ENCODE measurements at places on chromosomes 2 and 18.
A peak's percentile ranks its signal among the peaks of the same experiment; 100 is the strongest.

DNA sequence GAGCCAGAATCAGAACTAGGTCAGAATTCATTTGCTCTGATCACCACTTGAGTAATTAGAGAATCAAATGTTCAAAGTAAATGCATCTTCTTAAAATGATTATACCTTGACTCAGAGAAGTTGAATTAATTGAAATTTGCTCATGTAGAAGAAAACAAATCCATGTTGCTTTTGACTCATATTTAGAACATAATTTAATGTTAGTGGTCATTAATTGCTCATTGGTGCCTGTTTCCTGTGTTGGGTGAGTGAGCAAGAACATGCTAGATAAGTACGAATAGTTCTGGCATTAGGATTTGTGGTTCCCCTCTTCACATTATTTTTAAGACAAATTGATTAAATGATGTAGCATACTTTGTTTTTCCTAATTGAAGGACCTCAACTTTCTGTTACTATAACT, 19.0 kb downstream of the ACVR2A start:
- no peak for DNase-seq

GRCh38 chr2:112256654-112257053, 1.8 kb upstream of the ZC3H8 start:
- DNase-seq = no peak

DNA sequence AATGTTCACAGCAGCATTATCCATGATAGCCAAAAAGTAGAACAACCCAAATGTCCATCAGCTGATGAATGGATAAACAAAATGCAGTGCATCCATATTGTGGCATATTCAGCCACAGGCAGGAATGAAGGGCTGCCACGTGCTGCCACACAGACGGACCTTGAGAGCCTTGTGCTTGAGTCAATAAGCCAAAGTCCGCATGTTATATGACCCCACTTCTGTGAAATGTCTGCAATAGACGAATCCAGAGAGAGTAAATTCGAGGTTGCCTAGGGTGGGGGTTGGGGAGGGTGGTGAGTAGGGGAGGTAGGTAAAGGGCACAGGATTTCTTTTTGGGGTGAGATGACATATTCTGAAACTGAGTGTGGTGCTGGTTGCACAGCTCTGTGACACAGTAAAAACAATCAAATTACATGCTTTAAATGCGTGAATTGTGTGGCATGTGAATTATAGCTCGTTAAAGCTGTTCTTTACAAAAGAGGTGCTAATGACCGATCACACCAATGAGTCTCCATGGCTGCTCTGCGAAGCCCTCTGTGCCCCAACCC, 38.9 kb upstream of the LDLRAD4 start:
- no peak for DNase-seq

DNA sequence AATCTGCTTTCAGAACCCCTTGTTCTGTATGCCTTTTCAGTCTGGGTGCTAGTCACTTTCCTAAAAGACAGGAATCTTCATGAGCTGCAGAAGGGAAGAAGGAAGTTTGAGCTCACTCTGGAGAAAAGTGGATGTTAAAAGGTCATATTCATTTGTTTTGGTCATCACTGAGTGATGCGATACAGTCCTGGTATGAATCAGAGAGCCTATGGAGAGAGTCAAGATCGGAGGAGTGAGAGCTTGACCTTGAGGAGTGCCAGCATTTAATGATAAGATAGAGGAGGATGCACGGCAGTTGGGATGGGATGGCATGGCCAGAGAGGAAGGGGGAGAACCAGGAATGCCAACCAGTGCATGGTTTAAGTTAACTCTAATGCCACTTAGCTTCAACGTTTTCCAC, 19.6 kb downstream of the USP39 start:
- no peak for DNase-seq

GRCh38 chr2:121363632-121364420, 78.8 kb upstream of the TFCP2L1 start:
- no peak for DNase-seq

GRCh38 chr18:48781163-48781987, 169.4 kb downstream of the SMAD7 start:
- DNase-seq = peak; percentile 59

GRCh38 chr2:224876522-224876921, 160.4 kb upstream of the CCDC195 start:
- no peak for DNase-seq

- DNase-seq = no peak
These were observed 665.0 kb upstream of the FANCL start for GRCh38 chr2:58906081-58906645.

DNA sequence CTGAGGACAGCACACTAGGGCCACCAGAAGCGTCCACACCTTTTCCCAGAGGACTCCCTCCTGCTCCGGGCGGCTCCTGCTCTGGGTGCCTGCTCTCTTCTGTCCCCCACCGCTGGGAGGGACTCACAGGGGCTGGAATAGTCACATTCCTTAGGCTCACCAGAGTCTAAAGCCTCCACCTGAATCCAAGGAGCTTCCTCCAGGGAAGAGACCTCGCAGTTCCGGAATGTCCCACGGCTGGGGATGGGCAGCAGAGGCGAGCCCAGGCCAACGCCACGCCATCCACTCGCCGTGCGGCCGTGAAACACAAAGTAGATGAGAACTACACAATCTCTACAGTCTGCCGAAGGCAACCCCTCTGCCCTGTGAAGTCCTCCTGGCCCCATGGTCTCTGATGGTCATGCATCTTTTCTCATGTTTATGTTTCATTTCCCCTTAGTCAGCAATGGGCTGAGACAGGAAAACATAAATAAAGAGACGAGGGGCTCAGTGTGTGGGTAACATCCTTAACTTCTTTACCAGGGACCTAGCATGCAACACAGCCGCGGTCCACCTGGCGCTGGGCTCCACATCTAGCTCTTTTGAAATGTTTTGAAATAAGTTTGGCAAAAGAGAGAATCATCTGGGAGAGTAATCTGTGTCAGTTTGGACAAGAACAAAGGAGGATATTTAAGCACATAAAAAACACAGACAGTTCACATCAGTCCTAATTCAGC, 98.4 kb downstream of the PXDN start:
- DNase-seq = no peak

DNA sequence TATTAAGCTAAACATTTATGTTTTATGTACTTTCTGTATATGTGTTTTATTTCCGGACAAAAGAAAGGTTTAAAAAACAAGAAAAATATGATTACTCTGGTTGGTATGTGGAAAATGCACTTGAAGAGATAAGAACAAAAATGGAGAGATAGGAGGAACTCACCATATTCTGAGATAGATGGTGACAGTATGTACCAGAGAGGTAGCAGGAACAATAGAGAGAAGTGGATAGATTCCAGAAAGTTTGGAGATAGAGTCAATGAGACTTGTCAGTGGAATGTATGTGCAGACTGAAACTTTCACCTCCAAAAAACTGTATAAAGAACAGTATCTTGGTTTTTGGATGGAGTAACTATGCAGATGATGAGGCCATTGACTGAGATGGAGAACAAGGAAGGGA, 105.6 kb upstream of the FSHR start:
- no peak for DNase-seq

DNA sequence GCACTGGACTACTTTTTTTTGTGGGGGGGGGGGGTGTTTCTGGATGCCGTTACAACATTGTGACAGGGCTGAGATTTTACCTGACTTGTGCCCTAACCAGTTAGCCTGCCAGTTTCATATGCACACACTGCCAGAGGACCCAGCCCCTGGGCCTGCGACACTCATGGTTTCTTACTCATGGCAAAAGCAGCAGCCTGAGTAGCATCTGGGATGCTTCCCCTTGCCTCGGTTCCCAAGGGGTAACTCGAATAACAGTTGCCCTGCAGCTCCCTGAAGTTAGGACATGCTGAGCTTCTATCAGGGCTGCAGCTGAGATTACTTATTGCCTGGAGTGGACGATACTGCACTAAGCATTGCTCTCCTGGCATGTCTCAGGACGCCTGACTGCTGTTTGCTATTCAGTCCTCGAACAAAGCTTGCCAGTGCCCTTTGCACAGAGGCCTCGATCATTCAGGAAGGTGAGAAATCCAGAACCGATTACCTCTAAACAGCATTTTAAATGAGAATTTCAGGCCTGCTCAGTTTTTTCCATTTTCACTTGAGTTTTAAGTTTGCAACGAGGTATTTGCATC, 47.9 kb downstream of the TRPM8 start:
- no peak for DNase-seq

GRCh38 chr18:57997820-57998219, 46.2 kb upstream of the NEDD4L start:
- DNase-seq = no peak

DNA sequence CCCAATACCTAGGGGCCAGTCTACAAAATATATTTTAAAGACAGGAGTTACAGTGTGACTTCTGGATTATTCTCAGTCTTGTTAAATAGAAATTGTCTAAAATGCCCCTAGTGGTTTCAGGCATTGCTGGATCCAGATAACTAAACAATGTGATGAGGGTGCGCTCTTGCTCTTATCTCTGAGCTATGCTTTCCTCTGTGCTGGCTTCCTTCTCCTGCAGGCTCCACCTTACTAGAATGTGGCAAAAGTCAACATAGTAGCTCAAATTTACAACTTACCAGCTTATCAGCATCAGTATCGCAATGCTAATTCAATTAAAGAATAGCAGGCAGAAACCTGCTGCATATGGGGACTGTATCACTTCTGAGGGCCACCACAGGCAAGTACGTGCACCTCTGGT, 61.3 kb upstream of the RNU4ATAC start:
- no peak for DNase-seq

DNA sequence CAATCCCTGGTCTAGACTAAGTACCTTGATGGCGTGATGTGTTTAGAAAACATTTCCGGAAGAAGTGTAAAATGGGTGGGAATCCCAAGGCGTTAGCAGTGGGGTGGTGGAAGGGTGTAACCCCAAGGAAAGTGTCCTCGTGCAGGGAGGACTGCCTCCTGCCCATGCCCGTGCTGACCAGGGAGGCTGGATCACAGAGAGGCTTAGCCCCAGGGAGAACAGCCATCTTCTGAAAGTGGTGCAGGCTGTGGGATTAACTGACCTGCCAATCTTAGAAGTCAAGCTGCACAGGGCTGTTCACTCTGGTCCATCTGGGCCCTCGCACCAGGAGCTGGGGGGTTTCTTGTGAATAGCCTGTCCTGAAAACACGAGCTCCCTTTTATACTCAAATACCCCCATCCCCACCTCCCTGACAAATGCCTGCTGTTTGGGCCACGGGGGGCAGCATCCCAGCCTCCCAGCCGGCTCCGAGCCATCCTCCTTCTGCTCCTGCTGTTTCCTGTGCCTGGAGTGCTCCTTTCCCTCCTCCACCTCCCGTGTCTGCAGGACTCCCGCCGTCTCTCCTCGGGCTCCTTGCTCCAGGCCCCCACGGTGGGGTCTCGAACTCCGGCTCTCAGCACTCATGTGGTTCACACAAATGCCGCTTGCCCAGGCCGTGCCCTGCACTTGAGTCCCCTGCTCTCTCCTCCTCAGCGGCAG, 52.1 kb upstream of the PXDN start:
- DNase-seq = no peak

GRCh38 chr2:132692816-132693215, 22.8 kb upstream of the LYPD1 start:
- no peak for DNase-seq

GRCh38 chr2:110905217-110905616, 172.8 kb downstream of the ACOXL start:
- DNase-seq = no peak

GRCh38 chr18:4455113-4455811, at the start of gene DLGAP1:
Gene DLGAP1 (minus strand): TSS chr18:4455307.
- DNase-seq = no peak

GRCh38 chr2:237482485-237482884, 4.6 kb upstream of the MLPH start:
- DNase-seq = no peak

DNA sequence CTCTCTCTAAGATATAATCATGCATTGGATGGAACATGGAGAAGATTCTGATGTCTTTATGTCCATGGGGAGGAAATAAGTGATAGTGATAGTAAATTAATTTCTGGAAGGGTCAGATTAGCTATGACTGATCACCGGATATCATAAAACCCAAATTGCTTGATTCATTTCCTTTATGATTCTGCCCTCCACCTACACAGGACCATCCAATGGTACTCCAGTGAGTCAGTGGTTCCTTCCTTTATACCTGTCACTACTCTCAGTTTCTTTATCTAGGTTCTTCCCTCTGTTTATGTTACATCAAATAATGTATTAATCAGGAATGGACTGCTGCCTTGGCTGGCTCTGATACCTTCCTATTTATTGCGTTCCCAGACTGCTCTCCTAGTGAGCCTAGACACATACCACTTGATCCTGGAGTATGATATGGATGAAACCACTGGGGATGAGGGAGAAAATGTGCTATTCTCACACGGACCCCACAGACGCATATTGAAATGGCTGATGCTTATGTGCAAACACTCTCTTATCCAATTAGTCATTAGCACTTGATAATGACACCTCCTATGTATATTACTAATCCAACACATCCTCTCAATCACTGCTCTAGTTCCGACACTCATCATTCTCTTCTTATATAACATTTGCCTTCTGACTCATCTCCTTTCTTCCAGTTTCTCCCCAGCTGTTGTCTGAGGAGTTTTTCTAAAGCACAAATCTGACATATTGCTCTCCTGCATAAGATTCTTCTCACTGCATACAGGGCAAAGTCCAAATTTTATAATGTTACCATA, 315.6 kb downstream of the INSIG2 start:
- DNase-seq = no peak

- no peak for DNase-seq
These were observed 80.6 kb downstream of the ADD2 start for GRCh38 chr2:70687461-70687795.

DNA sequence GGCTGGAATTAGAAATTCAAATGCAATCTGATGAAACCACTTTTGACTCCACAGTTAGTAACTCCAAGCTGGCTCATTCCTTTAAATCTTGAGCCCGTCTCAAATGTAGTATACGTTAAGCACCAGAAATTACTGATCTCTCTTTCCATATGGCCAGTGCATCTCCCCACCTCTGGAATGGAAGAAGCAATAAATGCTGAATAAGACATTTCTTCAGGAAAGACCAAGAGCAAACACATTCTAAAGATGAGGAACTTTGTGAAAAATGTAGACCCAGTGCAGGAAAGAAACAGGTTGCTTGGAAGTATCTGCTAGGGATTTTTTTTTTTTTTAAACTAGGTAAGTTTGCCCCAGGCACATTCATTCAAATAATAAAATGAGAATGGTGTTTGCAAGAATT, 143.1 kb upstream of the FBXO11 start:
- no peak for DNase-seq

GRCh38 chr18:78794071-78794430, 185.6 kb upstream of the SALL3 start:
- DNase-seq = no peak

- no peak for DNase-seq
These were observed 246.4 kb upstream of the PXDN start for GRCh38 chr2:1990724-1991123.

DNA sequence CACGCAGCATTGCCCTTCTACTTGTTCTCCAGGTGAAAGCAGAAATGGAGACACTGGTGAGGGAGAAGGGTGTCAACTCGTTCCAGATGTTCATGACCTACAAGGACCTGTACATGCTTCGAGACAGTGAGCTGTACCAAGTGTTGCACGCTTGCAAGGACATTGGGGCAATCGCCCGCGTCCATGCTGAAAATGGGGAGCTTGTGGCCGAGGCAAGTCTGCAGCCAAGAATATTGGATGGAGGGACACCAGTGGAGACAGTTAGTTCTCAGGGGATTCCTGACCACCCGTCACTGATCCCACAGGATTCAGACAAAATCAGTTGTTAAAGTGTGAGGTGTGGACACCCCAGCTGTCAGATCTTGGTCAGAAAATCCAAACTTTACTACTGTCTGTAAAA, 43.2 kb upstream of the MAPRE3 start:
- DNase-seq = no peak

- no peak for DNase-seq
These were observed 41.4 kb downstream of the STARD6 start for GRCh38 chr18:54316071-54316820.

- no peak for DNase-seq
These were observed 450.2 kb downstream of the TSN start for GRCh38 chr2:122205641-122206040.
